ENCODE measurements at places on chromosomes 5 and 9.

DNA sequence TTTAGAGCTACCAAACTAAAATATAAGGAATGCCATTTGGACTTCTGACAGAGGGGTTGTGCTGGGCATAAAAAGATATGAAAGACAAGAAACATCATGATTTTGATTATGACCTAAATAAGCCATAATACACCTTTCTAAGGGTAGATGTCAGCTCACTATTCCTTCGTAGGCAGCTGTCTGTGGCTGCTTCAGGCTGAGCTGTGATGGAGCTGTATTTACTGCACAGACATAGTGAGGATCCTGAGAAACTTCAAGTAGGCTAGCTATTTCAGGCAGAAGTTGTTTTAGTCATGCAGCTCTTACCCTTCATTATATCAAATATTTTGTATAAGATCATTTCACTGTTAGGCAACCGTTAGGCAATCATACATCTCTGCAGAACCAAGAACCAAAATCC lies 511.7 kb downstream of the CDH12 start:
- DNase-seq: no peak

- DNase-seq: no peak
These were observed 322.4 kb downstream of the SLIT3 start for GRCh38 chr5:168978500-168978899.

DNA sequence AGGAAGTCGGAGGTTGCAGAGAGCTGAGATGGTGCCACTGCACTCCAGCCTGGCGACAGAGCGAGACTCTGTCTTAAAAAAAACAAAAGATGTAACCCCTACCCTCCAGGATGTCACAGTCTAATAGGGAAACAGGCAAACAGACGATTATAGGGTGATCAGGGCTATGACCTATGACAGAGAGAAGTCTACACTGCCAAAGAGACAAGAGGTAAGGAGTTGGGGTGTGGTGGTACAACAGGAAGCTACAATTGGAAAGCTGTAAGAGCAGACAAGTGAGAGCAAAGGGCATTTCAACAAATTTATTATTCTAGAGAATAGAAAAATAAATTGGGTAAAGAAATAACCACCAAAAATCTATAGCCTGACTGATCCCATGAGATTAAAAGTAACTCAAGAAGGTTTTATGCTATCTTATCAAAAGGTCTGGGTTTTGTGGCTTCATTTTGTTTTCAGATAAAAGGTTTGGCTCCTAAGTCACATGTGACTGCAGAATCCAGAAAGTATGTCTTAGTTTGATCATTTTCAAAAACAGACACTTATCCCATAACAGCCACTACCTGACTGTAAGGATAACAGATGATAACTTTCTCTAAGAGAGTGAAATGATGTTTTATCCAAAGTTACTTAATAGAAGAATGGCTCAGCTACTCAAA lies 7.3 kb downstream of the CDC26 start:
- DNase-seq: no peak

GRCh38 chr5:158224253-158224652 lies 365.3 kb upstream of the CLINT1 start:
- no peak for DNase-seq

DNA sequence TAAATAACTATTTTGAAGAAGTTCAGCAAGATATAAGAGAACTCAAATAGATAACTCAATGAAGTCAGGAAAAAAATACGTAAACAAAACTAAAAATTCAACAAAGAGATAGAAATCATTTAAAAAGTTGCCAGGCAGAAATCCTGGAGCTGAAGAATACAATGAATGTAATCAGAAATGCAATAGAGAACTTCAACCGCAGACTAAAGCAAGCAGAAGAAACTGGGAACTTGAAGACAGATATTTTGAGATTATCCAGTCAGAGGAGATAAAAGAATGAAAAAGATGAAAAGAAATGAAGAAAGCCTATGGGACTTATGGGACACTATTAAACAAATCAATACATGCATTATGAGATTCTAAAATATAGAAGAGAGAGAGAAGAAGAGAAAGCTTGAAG lies 129.1 kb upstream of the LPAR1 start:
- DNase-seq: no peak

DNA sequence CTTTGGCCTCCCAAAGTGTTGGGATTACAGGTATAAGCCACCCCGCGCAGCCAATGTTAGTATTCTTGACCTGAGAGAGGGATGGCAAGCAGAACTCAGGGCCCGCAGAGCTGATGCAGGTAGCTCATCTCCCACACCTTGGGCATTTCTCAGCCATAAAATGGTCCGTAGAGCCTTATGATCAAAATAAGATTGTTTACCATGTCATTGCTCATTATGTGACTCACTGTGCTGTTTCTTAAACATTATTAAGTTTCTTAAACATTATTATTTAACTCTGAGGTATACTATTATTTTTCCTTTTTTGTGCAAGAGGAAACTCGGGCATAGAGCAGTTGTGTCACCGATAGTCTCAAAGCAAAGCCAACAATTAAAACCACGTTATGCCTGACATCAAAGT lies 42.4 kb upstream of the POU4F3 start:
- DNase-seq: no peak
